ENCODE measurements at places on chromosomes 2 and 18.

DNA sequence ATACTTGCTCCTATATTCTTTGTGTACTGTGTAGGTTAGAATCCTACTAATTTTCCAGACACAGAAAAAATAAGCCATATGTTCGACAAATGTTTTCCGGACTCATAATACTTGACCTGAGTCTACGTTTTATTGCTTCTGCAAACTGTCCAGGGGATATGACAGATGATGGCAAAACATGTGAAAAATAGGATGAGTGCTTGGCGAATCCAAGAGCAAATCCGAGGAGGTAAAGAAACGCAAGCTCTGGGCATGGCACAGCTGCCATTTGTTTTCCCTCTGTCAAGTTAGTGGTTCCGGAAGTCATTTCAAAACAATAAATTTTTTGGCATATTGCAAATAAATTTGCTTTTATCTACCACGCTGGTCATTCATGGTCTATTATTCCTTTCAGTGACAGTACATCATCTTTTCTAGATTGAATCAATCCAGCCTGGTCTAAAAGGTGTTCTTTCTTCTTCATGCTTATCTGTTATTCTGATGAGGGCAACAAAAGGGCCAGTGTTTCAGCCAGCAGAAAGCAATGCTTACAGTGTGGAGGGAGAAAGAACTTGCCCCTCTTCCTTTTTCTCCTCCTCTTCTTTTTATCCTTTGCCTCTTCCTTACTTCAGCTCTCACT lies 476.1 kb upstream of the SOX11 start:
- DNase-seq: no peak

GRCh38 chr2:37418956-37419355 lies 74.5 kb downstream of the QPCT start:
- DNase-seq: no peak

GRCh38 chr2:232772531-232772930 lies 3.8 kb downstream of the KCNJ13 start:
- DNase-seq: peak; percentile 33

DNA sequence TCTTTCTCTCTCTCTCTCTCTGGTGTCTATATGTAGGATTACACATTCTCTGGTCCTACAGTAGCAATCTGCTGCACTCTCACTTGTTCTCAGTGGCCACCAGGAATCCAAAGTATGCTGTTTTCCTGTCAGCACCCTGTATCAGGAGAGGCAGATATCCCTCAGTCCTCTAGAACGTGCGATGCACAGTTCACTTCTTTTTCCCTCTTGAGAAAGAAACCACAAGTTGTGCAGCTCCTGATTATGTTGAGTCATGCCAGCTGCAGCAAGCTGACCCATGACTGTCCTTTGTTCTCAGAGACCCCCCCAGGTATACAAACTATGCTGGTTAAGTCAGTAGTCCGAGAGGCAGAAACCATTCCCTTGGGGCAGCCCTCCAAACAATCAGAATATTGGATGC lies 54.6 kb downstream of the LANCL1 start:
- DNase-seq: no peak

All from activated CD8-positive, alpha-beta T cell treated with anti-CD3 and anti-CD28 coated beads, Interleukin-2, amount 10 ng/mL, durations not matched to agents 7 days and 5 days (primary cell).